ENCODE measurements at places on chromosomes 1 and 21.

- no peak for DNase-seq
These were observed 3.4 kb upstream of the SPTA1 start for GRCh38 chr1:158689875-158690274.

DNA sequence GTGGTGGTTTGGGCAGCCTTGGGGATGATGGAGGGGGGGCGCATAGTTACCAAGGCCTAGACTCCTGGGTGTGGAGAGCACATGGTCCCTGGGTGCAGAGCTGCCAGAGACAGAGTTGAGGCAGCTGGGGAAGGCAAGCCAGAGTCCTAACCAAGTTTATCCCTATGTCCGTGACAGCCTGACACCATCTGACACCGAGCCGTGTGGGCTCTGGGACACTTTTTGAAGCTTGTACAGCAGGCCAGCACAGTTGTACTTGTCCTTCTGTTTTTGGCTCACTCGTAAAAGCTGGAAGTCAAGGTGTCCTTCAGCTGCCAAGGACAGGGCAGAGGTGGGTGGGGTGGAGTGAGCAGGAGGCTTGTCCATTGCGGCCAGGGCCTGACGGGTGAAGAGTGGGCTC, 28.5 kb downstream of the SLC26A9 start:
- DNase-seq, result no peak

DNA sequence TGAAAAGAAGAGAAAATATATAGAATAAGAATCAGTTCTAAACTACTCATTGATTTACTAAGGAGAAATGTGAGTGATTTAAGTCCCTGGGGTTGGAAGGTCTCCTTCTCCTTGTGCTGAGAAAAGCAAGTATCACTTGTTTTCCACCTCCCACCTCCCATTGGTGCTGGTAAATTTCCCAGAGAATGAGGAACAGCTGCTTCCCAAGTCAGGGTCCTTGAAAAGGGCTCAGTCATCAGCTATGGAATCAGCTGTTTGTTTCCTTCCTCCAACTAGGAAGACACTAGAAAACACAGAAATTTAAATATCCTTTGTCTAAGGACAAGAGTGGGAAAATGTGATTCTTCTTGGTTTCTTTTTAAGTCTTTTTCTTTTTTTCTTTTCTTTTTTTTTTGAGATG, 131.3 kb upstream of the C1orf21 start:
- DNase-seq, result no peak

DNA sequence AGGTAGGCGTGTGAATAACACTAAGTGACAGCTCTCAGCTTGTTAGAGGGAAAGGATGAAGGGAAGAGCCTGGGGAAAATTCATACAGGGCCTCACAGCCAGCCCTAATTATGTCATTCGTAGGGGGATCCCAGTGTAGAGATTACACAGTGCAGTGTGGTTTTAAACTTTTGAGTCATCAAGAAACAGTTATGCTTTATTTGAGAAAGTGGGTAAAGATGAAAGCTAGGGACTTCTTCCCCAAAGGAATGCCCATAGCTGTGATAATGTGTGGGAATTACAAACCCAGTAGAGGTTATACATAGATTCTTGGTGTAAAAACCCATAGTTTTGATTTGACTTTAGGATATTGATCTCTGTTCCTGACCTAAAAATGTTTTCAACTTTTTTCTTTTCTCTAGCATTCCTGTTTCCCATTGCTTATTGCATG, 1.9 kb downstream of the TTF2 start:
- no peak for DNase-seq

DNA sequence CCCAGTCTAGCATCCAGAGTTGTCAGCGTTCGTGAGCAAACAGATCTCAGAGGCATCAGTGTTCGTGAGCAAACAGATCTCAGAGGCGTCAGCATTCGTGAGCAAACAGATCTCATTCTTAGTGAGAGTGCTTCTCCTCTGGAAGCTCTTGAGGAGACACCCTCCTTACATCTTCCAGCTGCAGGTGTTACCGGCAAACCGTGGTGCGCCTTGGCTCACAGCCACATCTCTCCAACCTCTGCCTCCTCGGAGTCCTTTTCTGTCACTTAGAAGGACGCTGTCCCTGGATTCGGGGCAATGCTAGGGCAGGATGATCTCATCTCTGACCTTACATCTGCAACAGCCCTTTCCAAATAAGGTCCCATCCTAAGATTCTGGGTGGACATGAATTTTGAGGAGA, 14.6 kb upstream of the UMODL1 start:
- DNase-seq, result no peak

DNA sequence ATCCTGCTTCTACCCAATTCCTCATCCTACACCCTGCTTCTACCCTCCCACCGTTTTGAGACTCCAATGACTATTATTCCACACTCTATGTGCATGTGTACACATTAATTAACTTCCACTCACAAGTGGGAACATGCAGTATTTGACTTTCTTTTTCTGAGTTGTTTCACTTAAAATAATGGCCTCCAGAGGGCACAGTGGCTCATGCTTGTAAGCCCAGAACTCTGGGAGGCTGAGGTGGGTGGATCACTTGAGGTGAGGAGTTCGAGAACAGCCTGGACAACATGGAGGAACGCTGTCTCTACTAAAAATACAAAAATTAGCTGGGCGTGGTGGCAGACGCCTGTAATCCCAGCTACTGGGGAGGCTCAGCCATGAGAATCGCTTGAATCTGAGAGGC, 464.8 kb downstream of the PTBP2 start:
- no peak for DNase-seq

GRCh38 chr1:12161324-12161661, 5.5 kb upstream of the TNFRSF1B start:
- no peak for DNase-seq

GRCh38 chr1:200962631-200963030, 60.9 kb downstream of the KIF21B start:
- no peak for DNase-seq
